HCT116 (cell line): ENCODE measurements at places on chromosomes 16 and 17. TPM values are rescaled to one million over a fixed set of nuclear protein-coding genes. Genes with fewer than 3 reads are reported as not detected.
A peak's percentile ranks its signal among the peaks of the same experiment; 100 is the strongest.

Gene SDK2
- total RNA-seq = 0.10 TPM

Gene MARCHF10
- total RNA-seq = not detected

- no peak for DNase-seq
Measured at GRCh38 chr16:88879788-88880055, 13.3 kb upstream of the PABPN1L start.

DNA sequence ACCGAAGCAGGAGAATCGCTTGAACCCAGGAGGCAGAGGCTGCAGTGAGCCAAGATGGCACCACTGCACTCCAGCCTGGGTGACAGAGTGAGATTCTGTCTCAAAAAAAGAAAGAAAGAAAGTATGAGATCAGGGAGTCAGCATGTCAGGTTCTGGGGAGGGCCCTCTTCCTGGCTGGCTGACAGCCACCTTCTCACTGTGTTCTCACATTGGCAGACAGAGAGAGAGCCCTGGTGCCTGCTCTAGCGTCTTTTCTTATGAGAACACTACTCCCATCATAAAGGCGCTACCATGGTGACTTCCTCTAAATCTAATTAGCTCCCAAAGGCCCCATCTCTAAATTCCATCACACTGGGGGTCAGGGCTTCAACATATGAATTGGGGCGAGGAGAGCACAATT is 27.6 kb upstream of the RBBP6 start:
- no peak for DNase-seq

- no peak for DNase-seq
Measured at GRCh38 chr17:44792276-44792675, 33.5 kb downstream of the ADAM11 start.

- DNase-seq = no peak
Measured at GRCh38 chr16:56530872-56531271, 11.0 kb upstream of the BBS2 start.

GRCh38 chr17:76248013-76248782 is 7.9 kb upstream of the RNF157 start:
- no peak for DNase-seq

Gene PROCA1
- total RNA-seq = 0.96 TPM

- no peak for DNase-seq
Measured at GRCh38 chr17:49979748-49980479, 10.9 kb downstream of the DLX4 start.

Gene RPS15A
- 1,686 TPM for total RNA-seq

Gene MYH2
- not detected for total RNA-seq

DNA sequence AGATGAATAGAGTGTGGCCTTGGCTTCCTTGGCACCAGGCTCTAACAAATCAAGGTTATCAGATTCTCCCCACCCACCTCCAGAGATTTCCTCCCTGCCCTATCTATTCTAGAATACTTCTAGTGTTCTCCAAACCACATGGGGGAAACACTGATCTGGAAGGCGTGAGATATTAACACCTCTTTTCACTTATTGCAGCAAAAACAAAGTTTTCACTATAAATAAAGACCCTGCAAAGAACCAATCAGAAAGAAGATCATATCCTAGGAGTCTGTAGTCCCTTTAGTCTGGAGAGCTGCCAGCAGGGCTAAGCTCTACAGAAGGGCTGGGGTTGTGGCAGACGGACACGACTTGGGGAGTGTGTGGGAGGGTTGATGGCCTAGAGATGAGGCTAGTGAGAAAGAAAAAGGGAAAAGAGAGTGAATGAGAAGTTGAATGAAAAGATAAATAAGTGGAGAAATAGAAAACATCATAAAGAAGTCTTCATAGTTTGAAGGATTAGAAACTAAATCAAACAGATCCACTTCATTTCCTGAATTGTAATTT is 8.6 kb upstream of the SKAP1 start:
- DNase-seq = no peak

Gene CHST4
- 0.59 TPM for total RNA-seq

- no peak for DNase-seq
Measured at GRCh38 chr16:81634380-81635062, 144.6 kb upstream of the PLCG2 start.

- no peak for DNase-seq
Measured at GRCh38 chr16:51113236-51114125, 37.6 kb downstream of the SALL1 start.

- DNase-seq = no peak
Measured at GRCh38 chr16:15618392-15618791, 24.6 kb downstream of the MARF1 start.

Gene CCL11
- total RNA-seq = not detected

Gene RHBDF1
- 19.8 TPM for total RNA-seq

- no peak for DNase-seq
Measured at GRCh38 chr16:72840631-72841381, 207.1 kb downstream of the ZFHX3 start.

DNA sequence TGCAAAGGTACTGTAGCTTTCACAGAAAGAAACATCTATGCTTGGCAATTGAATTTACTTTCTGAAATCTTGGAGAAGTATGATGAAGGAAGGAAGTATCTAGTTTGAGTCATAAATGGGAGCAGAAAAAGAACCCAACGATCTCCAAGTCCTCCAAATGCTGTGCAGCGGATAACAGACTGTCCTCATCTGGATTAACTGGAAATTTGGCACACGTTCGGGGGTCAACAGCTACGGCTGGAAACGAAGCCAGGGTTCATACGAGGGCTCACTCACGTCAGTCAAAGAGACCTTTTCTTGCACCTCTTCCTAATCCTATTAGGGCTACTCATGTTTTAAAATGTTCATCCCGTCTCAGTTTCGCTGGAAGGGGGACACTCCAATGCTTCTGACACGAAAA is 152.0 kb downstream of the ZFHX3 start:
- no peak for DNase-seq

- DNase-seq = no peak
Measured at GRCh38 chr17:40360091-40360490, 4.4 kb downstream of the GJD3 start.

DNA sequence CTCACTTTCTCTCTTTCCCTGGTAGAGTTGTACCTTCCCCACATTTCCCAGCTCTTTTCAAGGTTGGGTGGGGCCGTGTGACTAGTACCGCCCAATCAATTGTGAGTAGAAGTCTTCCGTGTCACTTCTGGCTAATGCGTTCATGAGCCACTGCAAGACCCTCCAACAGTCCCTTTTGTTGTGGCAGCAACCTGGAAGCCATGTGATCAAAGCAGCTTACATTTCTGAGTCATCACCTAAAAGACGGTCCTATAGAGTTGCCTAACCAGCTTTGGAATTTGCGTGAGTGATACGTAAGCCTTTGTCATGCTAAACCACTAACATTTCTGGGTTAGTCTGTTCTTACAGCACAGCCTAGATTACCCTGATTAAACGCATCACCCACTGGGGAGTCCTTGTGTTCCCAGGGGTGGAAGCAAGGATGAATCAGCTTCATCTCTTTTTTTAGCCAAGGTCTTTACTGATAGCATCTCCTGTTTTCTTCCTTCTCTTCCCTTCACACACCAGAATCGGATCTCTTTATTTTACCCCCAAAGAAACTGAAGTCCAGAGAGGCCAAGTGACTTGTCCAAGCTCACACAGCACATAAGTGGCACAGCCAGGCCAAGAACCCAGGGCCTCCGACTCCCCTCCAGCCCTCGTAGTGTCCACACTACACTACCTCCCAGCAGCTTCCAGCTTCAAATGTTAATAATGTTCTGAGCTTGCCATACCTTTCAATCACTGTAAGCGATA is 366.3 kb upstream of the XYLT1 start:
- DNase-seq = peak; percentile 54

Gene CLUH
- total RNA-seq = 175 TPM

DNA sequence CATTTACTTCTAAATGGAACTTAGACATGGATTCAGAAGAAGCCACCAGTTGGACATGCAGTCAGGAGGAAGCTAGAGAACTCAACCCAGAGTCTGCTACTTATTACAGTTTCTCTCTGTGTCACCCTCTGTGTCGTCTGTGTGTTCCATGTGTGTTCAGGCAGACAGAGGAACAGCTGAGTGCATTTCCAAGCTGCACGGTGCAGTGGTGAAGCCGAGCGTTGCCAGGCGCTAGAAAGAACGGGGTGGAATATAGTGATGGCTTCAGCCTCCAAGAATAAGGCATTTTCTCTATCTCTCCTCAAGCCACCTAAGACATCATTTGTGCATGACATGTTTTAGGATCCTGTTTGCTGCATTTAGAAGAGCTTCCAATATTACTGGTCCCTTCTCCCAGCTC is 101.1 kb upstream of the CCL2 start:
- no peak for DNase-seq

GRCh38 chr17:10036511-10037061 is 131.5 kb upstream of the RCVRN start:
- no peak for DNase-seq

DNA sequence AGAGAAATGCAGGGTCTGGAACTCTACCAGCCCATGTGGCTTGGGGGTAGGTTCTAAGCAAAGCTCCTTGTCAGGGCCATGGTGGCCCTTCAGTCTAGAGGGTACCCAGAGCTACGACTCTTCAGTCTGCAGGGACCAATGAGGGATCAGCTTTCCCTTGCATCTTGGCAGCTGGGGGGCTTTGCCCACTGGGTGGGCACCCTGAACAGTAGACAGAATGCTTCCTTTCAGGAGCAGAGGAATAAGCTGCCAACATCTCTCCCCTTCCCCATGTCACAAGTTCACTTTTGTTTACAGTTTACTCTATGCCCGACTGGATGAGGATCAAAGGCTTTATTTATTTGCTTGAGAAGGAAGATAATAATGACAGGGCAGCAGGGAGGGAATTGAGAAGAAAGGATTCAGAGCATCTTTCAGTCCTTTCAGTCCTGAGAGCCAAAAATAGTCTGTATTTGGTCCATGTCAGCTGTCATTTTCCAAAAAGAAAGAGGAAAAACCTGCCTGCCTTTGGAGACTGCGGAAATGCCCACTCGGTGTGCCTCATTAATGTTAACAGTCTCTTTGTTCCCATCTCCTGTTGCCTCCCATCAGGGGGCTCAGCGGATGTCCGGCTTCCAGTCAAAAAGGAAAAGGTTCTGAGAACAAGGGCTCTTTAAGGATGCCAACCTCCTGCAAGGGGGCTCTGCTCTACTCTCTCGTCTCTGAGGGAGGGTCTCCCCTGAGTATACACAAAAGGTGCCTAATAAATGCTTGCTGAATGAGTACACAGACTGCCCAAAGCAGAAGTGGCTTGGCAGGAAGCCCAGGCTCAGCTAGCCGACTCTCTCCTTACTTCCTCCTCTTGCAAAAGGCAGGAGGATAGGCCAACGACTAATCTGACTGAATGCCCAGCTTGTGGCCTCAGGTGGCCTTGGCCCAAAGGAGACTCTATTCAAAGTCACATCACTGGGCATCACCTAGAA is 17.1 kb downstream of the TRAF4 start:
- no peak for DNase-seq

DNA sequence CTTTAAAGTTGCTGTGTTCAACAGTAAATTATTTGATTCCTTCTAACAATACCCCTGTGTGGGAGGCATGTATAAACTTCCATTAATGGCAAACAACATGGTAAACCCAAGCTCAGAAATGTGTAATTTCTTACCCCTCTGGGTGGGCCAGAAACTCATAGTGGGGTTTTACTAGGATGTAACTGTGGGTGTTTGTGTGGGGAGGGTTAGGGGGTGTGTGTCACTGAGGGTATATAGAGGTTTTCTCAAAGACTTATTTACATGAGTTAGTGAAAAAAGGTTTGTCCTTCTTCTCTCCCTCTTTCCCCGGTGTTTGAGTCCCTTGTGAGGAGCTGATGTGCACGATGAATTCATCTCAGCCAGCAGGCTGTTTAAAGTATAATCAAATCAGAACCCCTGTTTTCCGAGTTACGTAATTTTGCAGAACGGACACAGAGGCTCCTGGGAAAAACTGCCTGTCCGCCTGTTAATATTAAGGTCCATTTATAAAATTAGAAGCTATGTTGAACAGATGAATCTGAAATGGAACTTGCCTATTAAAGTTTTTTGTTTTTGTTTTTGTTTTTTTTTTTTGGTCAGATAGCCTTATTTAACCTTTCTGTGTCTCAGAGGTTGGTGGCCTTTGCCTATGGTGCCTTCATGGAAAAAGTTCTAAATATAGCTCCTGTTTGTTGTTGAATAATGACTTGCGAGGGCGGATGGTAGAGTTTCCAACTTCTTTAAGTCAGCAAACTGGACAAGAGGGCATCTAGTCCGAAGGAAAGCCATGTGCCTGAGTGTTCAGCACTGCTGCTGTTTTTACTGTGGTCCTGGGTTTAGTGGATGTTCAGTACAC is 73.3 kb downstream of the MSI2 start:
- DNase-seq = no peak

Gene ANKFN1
- 1.1 TPM for total RNA-seq

GRCh38 chr17:66541461-66542128 is 239.2 kb downstream of the PRKCA start:
- no peak for DNase-seq

Gene TBC1D3
- not detected for total RNA-seq

GRCh38 chr17:40707745-40708144 is 4.2 kb upstream of the KRT24 start:
- no peak for DNase-seq
